ENCODE measurements at places on chromosomes 12 and 14.

GRCh38 chr14:91078095-91078737 is 17.8 kb upstream of the RPS6KA5 start:
- DNase-seq: peak; percentile 21

GRCh38 chr12:51199366-51199945 is 18.4 kb downstream of the POU6F1 start:
- no peak for DNase-seq

DNA sequence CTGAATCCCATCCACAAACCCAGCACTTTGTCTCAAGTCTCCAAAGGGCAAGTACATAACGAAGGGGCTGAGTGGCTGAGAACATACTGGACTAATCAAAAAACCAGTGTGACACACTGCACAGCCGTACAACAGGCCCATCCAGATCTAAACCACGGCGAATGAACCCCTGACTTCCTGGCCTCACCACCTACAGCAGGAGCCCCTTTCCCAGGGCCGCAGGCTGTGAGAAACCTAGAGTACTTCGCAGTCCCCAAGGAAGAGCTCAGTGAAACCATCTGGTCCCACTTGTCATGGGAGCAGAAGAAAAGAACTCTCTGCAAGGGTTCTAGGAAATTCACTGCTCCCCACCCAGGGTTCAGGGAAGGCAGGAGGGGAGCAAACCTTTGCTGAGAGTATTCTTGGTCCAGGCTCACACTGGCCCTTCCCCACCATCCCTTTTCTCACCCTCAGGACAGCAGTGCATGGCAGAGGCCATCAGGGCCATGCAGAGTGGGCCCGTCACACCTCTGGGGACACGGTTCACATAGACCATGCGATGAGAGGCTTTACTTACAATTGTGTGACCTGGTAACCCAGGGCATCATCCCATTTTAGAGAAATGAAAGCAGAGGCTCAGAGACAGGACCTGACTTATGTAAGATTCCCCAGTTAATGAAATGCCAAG is 192.8 kb downstream of the BCL11B start:
- DNase-seq: no peak

DNA sequence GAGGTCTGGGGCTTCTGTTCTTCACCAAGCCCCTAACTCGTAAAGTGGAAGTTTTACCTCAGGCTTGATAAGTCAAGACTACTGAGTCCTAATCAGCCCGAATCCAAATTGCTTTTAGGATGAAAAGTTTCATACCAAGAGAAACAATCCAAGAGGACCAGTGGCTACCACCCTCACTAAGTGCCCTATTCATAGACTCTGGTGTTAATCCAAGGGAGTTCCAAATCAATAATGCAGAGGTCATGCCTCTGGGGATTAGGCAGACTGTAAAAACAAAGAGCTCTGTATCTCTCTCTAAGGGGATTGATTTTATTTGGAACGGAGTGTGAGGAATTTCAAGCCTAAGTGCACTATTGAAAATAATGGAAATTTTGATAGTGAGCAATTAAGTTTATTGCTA is 76.3 kb upstream of the LMNTD1 start:
- no peak for DNase-seq

DNA sequence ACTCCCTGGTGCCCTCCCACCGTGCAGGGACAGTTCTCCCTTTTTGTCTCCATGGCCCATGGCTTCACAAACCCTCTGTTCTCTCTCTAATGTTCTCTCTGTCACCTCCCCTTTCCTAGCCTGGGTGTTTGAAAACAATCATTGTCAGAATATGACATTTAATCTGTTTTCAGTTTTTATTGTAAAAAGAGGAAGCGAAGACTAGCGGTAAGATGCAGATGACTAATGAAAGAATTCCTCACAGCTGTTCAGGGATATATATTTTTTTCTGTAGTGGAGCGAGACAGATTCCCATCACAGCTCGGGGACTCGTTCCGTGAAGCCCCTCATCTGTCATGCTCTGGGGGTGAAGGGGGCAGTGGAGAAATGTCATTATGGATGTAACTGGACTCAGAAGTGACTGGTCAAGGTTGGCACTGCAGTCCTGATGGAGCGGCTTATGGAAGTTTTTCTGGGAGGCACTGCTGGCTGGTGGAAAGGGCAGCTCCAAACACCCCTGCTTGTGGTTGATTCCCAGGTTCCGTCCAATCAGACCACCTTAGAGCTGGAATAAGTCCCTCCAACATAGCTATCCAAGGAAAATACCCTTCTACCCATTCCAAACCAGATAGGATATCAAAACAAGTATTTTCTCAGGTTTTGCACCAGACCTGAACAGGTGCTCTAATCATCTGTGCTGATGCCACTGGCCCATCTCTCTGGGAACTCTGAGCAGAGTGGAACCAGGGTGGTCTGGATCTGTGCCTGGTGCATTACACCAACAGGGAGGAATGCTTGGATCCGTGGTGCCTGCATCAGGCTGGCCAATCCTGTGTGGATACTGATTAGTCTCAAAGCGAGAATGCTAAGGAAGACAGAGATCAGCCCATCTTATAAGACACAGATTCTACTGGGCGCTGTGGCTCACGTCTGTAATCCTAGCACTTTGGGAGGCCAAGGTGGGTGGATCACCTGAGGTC is 84.7 kb downstream of the GPATCH2L start:
- DNase-seq: no peak

DNA sequence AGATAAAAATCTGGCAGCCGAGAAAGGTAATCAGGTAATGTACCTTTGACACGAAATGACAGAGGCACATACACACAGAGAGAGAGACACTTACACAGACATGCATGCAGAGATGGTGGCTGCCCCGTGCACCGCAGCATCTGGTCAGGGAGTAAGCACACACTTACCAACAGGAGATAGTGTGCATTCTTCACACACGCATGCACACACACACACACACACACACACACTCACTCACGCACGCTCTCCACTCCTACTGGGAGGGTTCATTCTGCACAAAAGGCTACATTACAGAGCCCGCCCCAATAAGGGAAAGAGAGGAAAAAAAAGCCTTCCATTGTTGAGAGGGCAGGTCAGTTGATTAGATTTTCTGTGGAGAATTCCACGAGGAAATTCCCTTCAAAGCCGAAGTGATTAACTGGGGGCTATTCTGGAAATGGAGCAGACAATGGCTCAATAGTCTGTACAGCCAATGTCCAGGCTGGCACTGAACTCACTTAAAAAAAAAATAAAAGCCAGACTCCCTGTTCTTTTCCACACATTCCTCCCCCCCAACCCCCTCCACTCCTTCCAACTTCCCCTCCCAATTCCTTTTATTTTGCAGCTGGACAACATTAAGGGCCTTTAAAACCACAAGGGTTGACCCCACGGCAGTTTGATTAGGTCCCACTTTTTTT is 1.4 kb upstream of the SOX5 start:
- no peak for DNase-seq

DNA sequence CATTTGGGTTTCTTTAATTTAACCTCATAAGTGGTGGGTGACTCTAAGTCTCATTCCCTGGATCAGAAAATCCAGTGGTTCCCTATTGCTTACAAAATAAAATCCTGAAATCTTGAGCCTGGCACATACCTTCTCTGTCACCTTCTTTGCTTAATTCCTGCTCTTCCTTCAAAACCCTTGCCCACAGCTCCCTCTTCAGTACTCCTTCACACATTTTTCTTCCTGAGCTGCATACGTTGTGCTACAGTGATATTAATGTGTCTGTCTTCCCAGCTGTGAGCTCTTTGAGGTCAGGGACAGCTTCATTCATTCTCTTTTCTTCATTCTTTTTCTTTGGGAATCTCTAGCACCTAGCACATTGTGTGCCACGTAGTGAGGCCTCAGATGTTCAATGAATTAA is 9.5 kb downstream of the TSPAN11 start:
- no peak for DNase-seq

- DNase-seq: no peak
These were observed 2.3 kb upstream of the SCNN1A start for GRCh38 chr12:6377667-6377994.

DNA sequence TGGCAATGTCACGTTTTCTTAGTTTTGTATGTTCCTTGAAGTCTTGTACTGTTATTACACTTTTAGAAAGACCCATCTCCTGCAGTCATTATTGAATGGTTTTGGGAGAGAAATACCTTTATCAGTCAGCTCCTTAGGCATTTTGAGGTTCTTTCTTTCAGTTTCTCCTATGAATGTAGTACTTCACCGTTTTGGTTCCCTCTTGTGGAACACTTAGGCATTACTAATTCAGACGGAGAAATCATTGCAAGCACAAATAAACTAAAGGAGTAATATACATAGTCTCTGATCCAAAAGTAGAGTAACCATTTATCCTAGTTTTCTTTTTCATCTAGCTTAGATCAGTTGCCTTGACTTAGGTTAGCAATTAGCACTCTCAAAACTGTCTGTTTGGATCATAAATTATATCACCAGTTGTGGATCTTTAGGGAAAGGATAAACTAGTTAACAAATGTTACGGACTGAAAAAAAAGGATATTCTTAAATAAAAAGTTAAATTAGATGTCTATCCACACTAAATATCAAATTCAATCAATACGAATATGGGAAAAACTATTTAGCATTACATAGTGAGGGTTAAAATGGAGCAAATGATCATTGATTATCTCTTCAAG is 1538.3 kb upstream of the SEL1L start:
- DNase-seq: no peak

- no peak for DNase-seq
These were observed 37.8 kb downstream of the CCDC92 start for GRCh38 chr12:123934829-123935228.

DNA sequence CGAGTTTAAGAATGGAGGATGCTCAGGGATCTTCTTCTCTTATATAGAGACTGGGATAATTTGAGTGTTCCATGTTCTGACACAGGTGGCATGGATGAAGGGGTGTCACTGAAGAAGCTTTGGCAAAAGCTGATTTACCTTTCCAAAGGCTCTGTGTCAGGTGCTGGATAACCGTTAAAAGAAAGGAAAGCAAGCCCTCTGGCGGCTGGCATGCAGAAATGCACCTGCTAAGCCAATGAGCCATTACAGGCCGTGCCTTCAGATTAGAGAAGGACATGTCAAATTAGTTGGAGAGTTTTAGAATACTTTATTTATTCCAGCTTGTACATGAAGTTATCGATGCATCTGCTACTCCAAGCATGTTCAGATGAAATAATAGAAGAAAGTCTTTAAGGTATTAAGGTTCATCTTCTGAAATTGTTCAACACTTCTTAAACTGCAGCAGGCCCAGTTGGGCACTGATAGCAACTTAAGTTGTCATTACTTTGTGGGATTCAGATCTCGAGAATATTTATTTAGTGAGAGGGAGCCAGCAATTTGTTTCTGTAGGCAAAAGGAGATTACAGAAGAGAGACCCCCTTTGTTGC is 678.2 kb downstream of the NRXN3 start:
- no peak for DNase-seq

DNA sequence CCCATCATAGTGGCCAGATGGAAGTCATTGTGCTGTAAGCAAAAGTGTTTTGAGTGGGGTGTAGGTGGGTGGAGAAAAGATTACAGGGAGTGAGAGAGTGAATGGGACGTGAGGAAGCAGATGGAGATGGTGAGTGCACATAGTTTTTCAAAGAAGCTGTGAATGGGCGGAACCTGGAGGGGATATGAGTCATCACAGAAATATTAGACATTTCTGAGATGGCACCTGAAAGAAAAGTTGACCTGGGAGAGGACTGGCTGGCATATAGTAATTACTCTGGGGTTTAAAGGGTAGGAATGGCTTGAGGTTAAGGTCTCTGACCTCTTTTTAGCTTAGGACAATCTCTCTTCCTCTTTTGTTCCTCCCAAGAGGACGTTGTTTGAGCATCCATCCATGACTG is 50.5 kb downstream of the ANO4 start:
- DNase-seq: no peak

DNA sequence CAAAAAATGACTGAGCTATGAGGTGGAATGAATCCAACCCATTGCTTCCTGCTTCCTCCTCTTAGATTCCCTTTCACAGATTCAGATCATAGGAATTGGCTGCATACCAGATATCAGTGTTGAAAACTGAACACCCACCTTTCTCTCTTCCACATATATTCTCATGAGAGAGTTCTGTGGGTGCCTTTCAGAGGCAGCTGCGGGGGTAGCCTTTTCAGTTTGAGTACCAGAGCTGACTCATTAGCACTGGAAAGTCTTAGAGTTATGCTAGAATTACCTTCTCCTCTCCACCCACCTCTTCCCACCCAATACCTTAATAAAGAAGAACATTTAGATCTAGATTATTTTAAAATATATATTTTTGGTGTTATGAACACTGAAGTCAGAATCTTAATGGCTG is 495.4 kb upstream of the SEL1L start:
- no peak for DNase-seq

DNA sequence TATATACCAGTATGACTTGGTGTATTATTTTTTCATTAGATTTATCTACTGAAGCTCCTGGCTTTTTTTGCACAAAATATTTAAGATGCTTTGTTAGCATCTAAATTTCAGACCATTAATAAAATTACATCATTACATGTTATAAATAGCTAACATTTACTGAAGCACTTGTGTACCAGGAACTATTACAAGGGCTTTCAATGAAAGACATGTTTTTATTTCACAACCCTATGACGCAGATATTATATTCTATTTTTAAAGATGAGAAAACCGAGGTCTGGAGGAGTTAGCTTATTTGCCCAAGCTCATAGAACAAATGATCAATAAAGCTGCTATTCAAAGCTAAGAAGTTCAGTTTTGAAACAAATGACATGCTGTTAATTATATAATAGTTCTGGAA is 420.4 kb upstream of the DCN start:
- DNase-seq: no peak

DNA sequence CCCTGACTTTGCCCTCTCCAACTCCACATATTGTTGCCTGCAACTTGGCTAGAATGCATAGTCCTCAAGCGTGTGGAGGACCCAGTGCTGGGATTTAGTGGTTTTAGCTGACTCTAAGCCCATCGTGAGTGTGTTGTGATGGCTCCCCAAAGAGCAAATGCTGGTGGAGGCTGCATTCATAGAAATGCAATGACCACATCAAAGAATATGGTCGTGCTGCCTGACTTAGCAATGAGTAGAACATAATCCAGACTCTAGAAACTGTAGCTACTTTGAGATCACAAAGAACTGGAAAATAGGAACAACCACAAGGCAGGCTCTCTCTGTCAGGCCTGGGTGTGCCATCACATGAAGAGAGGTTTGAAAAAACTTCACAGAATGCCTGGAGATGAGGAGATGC is 1.3 kb downstream of the DYRK4 start:
- no peak for DNase-seq

DNA sequence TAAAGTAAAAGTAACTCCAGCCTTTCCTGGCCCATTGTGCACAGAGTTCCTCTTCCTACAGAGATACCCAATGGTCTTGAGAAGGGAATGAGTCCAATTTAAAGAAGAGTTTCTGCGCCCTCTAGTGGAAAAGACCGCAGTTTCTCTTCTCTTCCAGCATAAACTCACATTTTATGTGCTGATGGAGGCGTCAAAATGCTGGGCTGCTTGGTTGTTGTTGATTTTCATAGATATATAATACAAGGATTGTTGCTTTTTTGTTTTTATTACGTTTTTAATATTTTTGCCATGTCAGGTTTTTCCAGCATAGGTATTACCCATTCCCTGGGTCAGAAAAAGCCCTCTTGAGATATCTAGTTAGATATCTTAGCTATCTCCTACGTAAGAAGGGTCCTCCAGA is 356.9 kb upstream of the STXBP6 start:
- DNase-seq: no peak

GRCh38 chr12:101238800-101239329 is 28.8 kb upstream of the SLC5A8 start:
- DNase-seq: no peak

GRCh38 chr14:57390806-57391516 is 575 bp downstream of the NAA30 start:
- no peak for DNase-seq

All from stimulated activated CD4-positive, alpha-beta T cell treated with anti-CD3 and anti-CD28 coated beads, TNF-alpha, amount 100 ng/mL, for 4 hours (primary cell).